ENCODE measurements at places on chromosomes 6 and 20.

DNA sequence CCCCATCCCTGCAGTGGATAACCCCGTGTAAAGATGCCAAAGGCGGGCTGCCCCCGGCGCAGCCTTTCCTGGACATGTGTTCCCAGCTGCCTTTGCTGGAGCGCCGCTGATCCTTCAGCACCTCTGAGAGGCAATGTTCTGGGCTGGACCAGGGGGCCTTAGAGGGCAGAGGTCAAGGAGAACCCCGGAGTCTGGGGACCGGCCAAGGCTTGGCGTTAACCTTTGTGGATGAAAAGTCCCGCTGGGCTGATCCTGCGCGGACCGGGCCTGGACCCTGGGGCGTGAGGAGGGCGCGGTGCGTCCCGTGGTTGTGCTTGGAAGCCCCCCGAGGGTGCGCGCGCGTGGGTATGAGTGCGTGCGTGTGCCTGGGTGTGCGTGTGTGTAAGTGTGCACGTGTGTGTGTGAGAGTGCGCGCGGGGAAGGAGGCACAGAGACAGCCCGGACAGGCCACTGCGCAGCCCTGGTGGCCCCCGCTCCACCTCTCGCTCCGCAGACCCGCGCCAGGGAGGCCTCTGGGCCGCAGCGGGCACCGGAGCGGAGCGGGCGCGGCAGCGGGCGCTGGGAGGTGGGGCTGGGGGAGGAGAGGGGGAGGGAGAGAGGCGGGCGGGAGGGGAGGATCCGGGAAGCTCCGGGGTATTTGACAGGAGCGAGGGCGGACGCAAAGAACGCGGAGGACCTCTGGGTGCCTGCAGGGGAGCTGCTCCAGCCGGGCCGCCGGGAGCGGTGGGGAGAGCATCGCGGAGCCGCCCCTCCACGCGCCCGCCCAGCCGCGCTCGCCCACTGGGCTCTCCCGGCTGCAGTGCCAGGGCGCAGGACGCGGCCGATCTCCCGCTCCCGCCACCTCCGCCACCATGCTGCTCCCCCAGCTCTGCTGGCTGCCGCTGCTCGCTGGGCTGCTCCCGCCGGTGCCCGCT, at the start of gene SMOC2:
SMOC2 (plus strand) TSS at position 665 of the 914 bp plus-strand sequence; CDS start at position 852, 187 bp downstream.
- DNase-seq = no peak

- DNase-seq = peak; percentile 48
These were observed at the start of gene SDC4 for GRCh38 chr20:45347936-45348778. Gene SDC4 (minus strand): TSS chr20:45348424. CDS start chr20:45348384, 40 bp downstream.

- DNase-seq = no peak
These were observed 19.0 kb upstream of the NCOA3 start for GRCh38 chr20:47482705-47483104.

DNA sequence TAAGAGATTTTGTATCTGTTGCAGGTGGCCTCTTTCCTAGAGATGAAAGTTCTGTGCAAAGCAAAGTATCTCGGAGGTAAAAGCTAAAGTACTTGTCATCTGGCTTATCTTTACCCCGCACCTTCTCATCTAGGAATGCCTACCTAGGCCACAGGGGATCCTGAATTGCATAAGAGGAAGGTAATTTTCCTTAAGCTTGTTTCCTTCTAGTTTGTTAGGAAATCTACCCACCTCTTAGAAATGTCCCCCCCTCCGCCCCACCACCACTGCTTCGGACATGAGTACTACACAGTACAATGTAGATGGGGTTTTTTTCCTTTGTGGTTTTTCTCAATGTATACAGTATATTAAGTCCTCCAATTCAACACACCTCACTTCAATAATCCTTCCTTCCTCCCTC, 21.5 kb downstream of the FOXC1 start:
- DNase-seq = no peak

DNA sequence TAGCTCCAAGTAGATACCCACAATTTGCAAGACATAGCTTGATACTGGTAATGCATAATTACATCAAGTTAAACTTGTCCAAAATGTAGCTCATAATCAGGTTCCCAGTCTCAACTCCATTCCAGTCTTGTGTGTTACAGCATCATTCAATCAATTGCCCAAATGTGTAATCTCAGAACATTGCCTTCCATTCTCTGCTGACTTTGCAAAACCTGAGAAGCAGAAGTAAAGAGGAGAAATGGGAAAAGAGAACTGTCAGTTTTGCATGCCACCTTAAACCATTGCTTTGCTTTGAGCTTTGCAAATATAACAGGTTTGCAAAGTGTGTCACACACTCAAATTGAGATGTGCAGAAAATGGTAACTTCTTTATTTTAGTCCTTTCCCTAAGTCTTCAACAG, 40.3 kb upstream of the CNKSR3 start:
- no peak for DNase-seq

DNA sequence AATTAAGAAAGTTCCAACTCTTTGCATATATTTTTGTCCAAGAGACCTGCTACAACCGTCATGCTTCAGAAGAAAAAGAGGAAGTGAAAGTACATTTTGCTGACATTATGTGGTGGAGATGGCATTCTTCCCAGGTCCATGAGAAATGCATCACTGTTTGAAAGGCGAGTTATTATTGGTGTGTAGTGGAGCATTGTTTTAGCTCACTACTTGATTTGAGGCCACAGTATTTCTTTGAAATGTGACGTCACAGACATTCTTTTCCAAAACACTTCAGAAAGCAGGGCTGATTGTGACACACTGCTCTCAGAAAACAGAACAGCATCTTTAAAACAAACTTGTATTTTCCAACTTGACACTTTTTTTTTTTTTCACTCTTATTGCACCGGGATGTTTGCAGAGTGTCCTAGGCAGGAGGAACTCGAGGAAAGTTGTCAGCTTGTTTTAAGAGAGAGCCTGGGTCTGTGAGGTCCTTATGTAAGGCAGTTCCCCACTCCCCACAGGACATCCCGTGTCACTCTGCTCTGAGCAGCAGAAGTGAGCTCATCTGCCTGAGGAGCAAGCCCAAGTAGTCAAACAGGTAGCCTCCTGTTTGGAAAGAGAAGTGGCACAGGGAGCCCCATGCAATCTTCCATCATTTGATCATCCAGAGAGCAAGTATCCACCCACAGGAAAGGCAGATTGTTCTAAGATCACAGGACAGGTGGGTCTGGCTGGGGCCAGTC, 1.1 kb downstream of the SPTLC3 start:
- DNase-seq = peak; percentile 55

GRCh38 chr20:56409521-56409920, 2.5 kb upstream of the CASS4 start:
- peak; percentile 17 for DNase-seq
